Thymus (tissue), 14 donors: ENCODE measurements at places on chromosomes 7 and 10. TPM values are rescaled to one million over a fixed set of nuclear protein-coding genes. Genes with fewer than 3 reads are reported as not detected.

Gene ARHGAP12
- total RNA-seq, result 20.7 TPM

GRCh38 chr7:83648464-83649241 is at the start of gene SEMA3E:
Gene SEMA3E, minus strand, starts transcription at chr7:83649139.
- no peaks in the 10 kb centered on the region for H3K36me3 ChIP-seq
- peaks cover 9% of the 10 kb centered on the region for H3K27me3 ChIP-seq
- no peak within 1 kb of the TSS for H3K27ac ChIP-seq
- no peaks in the 10 kb centered on the region for H3K4me1 ChIP-seq
- no peak for DNase-seq
- no peak within 1 kb of the TSS for H3K4me3 ChIP-seq

- peak overlapping the region; percentile 40 for H3K4me3 ChIP-seq
- peaks cover 96% of the 10 kb centered on the region for H3K27me3 ChIP-seq
- peaks cover 6% of the 10 kb centered on the region for H3K4me1 ChIP-seq
- H3K36me3 ChIP-seq, result no peaks in the 10 kb centered on the region
- H3K27ac ChIP-seq, result no peak overlapping the region
These were observed 988 bp upstream of the EN2 start for GRCh38 chr7:155456738-155457543.

GRCh38 chr10:55628260-55628701 is 732.8 kb downstream of the ZWINT start:
- no peaks in the 10 kb centered on the region for H3K4me1 ChIP-seq
- H3K36me3 ChIP-seq, result no peaks in the 10 kb centered on the region
- H3K27ac ChIP-seq, result no peak overlapping the region
- no peak for DNase-seq

DNA sequence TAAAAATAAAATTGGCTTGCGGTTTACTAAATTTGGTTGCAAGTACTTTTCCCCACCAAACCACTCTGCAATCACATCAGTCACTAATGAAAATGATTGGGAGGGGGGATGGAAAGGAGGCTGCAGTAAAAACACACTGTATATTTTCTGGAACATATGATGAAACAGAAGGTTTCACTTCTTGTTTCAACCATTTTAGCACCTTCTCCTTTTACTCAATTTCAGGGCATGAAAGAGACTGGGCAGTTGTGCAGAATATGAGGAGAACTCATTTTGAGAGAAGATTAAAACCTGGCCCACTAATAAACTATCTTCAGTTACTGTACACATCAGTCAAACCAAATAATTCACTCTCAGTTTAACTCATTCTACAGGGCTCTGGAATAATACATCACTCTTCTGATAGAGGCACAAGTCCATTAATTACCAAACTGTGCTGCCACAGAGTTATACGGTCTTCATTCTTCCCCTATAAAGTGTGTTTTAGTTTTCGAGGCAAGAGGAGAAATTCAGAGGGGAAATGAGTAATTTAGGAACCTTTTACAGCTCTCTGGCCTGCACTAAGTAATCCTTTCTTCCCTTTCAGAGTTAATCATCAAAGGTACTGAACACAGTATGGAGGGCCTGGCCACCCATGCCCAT is 25.5 kb downstream of the JAZF1 start:
- no peak for DNase-seq
- no peak overlapping the region for H3K4me3 ChIP-seq
- no peaks in the 10 kb centered on the region for H3K4me1 ChIP-seq
- H3K27me3 ChIP-seq, result no peaks in the 10 kb centered on the region

DNA sequence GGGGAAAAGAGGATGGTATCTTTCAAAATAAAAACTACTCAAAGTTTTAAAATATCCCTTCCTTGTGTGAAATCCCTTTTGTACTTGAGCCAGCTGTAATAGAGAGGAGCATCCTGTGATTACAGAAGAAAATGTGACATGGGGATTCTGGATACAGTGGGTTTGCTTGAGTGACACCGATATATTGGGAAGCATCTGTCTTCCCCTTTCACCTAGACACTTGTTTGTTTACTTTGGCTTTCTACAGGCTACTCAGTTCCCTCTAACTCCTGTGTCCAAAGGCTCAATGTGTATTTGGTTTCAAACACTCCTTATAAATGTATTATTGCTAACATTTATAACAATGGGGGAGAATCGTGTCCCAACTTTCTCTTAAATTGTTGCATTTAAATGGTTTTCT is 24.4 kb downstream of the CPED1 start:
- no peaks in the 10 kb centered on the region for H3K36me3 ChIP-seq
- H3K4me1 ChIP-seq, result no peaks in the 10 kb centered on the region
- no peak for DNase-seq
- no peak overlapping the region for H3K27ac ChIP-seq
- no peak overlapping the region for H3K4me3 ChIP-seq
- no peaks in the 10 kb centered on the region for H3K27me3 ChIP-seq
